Stimulated activated CD8-positive, alpha-beta memory T cell treated with anti-CD3 and anti-CD28 coated beads, Interleukin-2, amount 100 ng/mL, for 48 hours (primary cell): ENCODE measurements at places on chromosomes 12 and 14.
A peak's percentile ranks its signal among the peaks of the same experiment; 100 is the strongest.

- no peak for DNase-seq
These were observed 29.0 kb downstream of the SCYL2 start for GRCh38 chr12:100295764-100296555.

DNA sequence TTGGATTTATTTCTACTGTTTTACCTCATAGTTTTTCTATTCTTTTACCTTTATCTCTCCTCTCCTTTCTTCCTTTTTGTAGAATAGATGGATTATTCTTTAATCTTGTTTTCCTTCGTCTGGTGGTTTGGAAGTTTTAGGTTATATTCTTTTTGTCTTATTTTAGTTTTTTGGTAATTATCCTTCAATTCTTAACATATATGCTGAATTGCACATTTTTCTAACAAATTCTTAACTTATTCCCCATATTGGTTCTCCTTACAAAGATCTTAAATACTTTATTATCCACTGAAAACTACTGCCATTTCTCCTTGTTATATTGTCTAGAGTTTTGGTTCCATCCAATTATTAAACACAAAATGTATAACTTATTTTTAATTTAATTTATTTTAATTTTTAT lies 42.3 kb downstream of the CATSPERB start:
- no peak for DNase-seq

DNA sequence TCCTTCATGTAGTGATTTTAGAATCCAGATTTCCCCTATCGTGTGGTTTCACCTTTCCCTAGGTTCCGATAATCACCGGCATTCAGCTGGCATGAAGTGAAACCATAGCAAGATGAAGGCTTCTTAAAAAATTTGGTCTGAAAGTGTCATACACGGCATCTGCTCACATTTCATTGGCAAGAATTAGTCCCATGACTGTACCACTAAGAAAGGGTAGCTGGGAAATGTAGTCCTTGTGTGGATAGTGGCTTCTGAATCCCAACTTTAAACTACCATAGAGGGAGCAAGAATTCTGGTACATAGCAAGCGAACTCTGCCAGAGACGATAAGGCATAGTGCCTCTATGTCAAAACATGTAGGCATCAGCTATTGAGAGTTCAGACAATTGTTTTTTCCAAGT lies 360.1 kb upstream of the TBX3 start:
- DNase-seq: no peak

DNA sequence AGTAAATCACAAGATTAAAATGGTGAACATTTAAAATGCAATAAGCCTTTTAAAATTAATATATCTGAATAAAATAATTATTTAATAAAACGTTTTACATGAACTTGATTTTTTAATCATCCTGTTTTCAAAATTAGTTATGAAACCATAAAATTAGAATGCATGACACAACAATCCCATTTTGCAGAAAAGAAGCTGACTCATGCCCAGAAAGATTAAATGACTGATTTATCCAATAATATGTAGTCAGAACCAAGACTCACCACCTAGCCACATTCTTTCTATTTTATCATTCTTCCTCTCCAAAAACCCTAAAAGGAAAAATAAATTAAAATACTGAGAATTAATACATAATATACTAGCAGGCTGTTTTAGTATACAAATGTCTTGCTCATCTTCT lies 83.0 kb upstream of the LGR5 start:
- no peak for DNase-seq

DNA sequence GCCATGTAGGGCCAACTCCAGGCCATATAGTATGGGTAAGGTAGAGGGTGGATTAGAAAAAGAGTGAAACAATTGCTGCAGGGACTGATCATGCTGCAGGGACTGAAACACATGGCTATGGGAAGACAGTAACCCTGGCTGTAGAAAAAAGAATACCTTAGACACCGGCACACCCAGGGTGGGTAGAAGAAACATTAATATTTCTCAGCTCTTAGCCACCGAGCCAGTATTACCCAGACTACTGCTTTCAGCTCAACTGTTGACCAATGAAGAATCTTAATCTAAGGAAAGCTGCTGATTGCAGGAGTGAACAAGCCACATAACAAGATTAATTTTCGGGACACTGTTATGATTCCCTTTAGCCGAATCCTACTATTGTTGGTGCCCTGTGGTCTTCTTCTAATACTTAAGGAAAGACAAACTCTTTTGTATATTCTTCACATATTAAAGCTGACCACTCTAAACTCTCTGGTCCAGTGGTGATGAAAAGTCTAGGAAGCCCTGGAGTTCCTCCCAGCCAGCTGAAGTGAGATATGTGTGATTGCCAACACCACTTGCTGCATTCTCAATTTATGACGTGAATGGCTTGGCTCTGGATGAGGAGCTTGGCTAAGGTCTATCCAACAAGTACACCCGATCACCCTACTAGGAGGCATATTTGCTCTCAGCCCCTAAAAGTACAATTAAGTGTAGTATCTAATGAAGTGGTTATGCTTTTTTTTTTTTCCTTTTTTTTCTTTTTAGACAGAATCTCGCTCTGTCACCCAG lies 69.2 kb downstream of the NOVA1 start:
- DNase-seq: no peak

GRCh38 chr12:121530600-121531355 lies 50.0 kb downstream of the KDM2B start:
- DNase-seq: peak; percentile 56

DNA sequence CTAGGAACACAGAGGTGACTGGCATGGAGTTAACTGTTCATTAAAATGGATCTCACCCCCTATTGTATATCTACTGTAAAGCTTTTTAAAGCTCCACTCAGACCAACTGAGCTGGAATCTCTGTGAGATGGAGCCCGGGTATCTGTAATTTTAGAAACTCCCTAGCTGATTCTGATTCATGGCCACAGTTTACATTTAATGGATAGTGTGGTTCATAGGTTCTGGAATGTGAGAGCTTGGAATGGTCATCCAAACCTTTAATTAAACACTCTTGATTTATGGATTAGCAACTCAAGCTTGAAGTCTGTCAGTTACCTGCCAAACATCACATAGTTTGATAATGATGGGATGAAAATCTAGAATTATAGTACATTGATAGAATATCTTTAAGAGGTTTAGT lies 183.8 kb downstream of the SLC25A21 start:
- no peak for DNase-seq

DNA sequence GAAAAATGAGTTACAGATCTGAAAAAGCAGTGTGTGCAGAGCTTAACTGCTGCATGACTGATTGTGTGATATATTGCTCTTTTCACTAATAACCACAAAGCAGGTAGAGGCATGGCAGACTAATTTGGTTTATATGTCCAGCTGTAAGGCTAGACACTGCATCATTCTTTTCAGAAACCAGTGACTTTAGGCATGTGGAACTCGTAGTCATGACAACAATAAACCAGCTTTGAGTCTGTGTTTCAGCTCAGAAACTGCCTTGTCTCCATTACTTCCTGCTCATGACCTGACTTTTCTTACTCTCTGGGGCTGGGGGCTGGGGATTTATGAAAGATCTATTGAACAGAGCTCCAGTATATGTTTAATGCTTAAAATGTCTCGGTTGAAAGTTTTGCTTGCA lies 146.8 kb upstream of the LRIG3 start:
- no peak for DNase-seq

- no peak for DNase-seq
These were observed 1.2 kb downstream of the KCNK13 start for GRCh38 chr14:90062822-90063539.

GRCh38 chr14:72236629-72237028 lies 304.4 kb downstream of the RGS6 start:
- no peak for DNase-seq

- DNase-seq: no peak
These were observed 108.8 kb downstream of the RBM19 start for GRCh38 chr12:113857371-113857770.

GRCh38 chr14:65251213-65251612 lies 148.9 kb upstream of the MAX start:
- DNase-seq: no peak

DNA sequence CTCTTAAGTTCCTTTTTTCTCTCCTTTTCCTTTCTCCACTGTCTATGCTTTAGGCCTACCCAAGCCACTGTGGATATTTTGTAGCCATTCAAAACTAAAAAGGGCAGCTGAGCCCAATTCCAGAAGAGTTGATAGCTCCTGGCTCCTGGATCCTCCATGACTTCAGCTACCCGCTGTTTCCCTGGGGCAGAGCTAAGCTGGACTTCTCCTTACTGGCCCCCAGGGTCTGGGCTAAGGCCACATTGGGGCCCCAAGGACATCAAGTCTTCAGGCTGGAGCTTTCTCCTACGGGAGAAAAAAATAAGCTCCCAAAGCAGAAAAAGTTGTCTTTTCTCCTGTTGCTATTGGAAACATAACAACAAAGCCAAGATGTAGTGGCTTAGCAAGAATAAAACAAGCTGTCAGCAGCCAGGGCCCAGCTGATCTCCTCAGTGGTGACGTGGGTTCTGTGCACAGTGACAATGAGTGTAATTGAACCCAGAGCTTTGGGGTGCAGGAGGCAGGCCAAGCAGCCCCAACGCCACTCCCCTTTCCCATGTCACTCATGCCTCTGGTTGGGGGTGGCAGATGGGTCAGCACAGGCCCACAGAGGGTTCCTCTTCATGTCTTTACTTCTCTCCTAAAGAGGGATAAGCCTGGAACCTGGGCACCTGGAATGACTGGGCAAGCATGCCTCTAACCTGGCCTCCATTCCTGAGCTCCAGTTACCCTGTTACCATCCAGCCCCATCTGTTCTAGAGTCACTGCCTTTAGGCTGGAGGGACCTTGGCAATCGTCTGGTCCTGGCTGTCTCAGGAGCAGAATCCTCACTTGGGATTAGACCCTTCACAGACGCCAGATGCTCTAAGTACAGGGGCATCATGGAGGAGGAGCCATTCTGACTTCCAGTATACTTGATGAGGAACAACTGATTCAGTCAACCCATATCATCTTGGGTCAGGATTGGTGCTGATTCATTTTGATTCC lies 171.2 kb downstream of the ZFP36L1 start:
- DNase-seq: no peak

DNA sequence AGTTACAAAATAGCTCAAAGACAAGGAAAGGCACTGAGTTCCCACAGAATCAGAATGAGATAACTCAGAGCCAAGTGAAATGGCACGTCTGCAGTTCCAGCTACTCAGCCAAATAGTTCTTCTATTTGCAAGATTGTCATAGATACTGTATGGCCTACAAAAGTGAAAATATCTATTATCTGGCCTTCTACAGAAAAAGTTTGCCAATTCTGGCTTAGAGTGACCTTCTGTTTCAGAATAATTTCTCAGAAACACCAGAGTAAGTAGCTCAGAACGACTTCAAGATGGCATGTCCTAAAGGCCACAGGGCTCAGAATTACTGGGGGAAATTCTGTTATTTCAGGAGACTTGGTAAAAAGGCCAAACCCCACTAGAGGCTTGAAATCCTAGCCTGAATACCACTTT lies 10.7 kb upstream of the RTRAF start:
- no peak for DNase-seq

GRCh38 chr12:121095544-121096198 lies 37.0 kb upstream of the P2RX7 start:
- peak; percentile 63 for DNase-seq

DNA sequence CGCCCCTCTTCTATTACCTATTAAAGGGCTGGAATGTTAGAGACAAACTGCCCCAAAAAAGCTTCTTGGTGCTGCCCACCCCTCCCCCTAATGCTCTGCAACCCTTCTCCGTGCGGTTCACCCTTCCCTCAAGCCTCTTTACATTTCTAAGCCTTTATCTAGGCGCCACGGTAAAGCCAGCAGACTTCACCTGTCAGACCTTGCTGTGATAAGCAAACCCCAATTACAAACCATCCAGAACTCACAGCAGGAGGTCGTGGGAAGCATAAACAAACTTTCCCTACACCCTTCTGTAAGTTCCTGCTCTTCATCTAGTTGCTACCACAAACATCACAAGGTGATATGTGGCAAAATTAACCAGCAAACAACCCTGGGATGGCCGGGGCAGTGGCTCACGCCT lies 56.8 kb downstream of the MOK start:
- no peak for DNase-seq
